Activated naive CD4-positive, alpha-beta T cell (primary cell): ENCODE measurements at places on chromosomes 1 and 21.

DNA sequence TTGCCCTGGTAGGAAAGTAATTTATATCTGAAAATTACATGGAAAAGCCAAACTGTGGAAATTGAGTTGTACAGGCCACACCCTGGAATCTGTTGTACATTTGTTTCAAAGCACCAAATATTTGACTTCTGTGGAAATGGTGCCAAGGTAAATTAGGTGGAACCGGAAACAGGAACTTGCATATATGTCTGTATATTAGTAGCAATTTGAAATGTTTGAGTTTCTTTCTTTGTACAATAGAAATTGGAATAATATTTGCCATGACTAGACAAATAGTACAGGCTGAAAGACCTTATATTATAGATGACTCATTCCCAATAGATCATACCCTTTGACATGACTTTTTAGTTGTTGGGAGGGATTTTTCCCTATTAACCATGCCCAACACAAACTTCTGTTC lies 10.5 kb upstream of the TAF1A start:
- DNase-seq = no peak

DNA sequence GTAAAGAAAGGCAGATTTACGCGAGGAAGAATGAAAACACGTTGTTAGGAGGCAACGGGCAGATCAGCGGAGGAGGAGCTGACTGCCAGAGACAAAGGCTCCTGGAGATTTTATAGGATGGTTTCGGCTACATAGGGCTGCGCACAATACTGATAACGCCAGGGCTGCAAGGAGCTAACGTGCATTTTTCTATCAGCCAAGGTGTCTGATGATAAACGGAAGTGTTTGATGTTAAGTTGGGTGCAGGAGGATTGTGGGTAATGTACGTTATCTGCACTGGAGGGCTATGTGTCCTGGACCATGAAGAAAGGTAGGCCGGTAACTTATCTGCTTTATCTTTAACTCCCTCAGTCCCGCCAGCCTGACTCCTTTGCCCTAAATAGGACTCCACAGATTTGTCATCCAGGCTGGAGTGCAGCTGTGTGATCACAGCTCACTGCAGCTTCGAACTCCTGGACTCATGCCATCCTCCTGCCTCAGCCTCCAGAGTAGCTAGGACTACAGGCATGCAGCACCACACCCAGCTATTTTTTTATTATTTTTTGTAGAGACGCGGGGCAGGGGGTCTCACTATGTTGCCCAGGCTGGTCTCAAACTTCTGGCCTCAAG lies 29.6 kb downstream of the SETD4 start:
- no peak for DNase-seq

GRCh38 chr1:184507604-184508280 lies 120.9 kb downstream of the C1orf21 start:
- no peak for DNase-seq

- no peak for DNase-seq
Measured at GRCh38 chr1:230877146-230877923, 9.0 kb upstream of the C1orf198 start.

GRCh38 chr1:21559788-21560567 lies 50.8 kb downstream of the ALPL start:
- no peak for DNase-seq

GRCh38 chr1:13881385-13882088 lies 181.5 kb downstream of the PRDM2 start:
- no peak for DNase-seq

DNA sequence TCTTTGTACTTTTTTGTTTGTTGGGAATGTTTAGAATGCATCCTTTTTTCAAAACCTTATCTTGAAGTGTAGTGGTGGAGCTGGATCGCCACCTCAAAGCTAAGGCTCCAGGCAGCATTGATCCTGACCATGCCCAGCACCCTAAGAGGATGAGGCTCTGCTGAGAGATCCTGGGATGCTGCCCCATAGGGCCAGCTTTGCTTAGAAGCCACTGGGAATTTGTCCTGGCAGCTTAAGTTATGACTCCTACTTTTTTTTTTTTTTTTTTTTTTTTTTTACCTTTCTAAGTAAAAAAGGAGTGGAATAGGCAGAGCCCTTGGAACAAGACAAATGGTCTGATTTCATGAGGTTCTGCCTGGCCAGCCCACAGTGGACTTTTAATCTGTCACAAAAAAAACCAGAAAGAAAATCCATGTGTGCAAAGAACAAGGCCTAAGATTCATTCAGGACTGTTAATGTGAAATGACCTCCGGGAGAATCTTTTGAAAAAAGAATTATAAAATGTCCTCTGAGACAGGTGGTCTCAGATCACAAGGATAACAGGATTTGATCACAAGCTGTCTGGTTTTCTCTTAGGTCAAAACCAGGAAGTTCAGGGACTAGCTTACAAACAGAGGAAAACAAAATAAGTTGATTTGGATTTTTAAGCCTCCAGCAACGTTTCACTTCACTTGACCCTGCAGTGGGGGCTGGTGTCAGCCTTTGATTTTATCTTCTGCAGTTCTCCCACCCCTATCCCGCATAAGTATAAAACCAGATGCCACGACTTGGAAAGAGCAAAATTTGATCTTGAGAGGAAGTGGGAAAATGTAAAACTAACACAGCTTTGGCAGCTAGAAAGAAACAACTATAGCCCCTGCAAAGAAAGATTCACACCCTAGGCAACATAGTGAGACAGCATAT lies 25.9 kb upstream of the RAP1A start:
- no peak for DNase-seq

DNA sequence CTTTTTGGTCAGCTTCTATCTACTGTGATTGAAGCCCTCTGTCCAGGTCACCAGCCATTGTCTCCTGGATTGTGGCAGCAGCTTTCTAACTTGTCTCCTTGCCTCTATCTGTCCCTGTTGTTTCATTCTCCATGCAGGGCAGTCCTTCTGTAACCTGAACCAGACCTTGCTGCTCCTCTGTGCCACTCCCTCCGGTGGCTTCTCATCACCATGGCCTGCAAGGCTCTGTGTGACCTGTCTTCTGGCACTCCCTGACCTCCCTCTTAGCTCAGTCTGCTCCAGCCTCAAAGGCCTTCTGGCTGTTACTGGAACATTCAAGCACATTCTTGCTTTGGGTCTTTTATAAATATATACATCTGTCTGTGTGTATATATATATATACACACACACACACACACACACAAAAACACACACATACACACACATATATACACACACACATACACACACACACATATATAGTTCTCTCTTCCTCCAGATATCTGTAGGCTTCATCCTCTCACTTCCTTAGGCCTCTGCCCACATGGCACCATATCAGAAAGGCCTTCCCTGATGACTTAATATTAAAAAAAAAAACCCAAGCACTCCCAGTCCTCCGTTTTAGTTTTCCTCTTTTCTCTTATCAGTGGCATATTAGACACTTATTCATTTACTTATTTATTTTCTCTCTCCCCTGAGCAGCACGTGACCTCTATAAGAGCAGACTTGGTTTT lies 21.2 kb upstream of the JUN start:
- DNase-seq = no peak
